ENCODE measurements at places on chromosomes 16 and 17.

DNA sequence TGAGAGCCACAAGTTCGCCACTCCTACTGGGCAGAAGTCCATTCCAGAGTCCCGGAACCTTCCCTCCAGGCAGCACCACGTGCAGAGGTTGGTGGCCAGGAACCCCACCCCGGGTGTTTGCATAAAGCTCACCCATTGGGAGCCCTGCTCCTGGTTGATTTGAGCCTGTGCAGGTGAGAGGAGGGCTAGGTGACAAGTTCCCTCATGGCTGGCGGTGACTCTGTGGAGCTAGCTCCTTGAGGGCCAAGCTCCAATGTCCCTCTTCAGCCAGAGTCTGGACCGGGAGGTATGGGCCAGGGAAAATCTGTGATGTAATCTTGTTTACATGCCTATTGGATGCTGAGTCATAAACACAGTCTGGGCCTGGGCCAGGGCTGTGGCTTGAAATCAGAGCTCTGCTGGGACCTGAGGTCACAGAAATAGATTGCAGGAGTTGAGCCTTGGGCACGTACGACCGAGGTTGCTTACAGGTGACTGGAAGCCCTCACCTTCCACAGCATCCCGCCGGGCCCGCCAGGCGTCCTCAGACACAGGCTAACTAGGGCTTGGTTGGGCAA is 118.9 kb downstream of the AATF start:
- DNase-seq = no peak

- DNase-seq = no peak
Observed at GRCh38 chr17:63075969-63076368, 109.9 kb downstream of the TANC2 start.

GRCh38 chr17:51668155-51668962 is 408.0 kb downstream of the UTP18 start:
- DNase-seq = no peak

GRCh38 chr17:45135978-45136791 is 698 bp downstream of the ACBD4 start:
- no peak for DNase-seq

DNA sequence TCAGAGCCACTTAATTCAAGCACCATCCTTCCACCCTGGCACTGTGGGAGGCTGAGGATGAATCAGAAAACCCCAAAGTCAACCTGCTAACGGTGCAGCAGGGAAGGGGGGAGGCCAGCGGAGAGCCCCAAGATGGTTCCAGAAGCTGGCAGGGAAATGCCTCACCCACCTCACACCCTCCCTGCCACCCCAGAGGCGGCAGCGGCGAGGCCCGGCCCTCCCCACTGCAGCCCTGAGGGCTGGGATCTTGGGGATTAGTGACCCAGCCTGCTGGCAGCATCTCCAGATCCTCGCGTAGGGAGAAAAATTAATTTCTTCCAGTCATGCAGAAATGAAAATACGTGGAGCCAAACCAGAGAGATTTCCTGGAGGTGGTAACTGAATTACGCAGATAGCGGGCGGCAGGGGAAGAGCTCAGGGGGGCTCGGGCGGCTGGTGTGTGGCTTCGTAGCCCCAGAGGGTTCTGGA is 38.2 kb downstream of the CBFA2T3 start:
- DNase-seq = no peak

DNA sequence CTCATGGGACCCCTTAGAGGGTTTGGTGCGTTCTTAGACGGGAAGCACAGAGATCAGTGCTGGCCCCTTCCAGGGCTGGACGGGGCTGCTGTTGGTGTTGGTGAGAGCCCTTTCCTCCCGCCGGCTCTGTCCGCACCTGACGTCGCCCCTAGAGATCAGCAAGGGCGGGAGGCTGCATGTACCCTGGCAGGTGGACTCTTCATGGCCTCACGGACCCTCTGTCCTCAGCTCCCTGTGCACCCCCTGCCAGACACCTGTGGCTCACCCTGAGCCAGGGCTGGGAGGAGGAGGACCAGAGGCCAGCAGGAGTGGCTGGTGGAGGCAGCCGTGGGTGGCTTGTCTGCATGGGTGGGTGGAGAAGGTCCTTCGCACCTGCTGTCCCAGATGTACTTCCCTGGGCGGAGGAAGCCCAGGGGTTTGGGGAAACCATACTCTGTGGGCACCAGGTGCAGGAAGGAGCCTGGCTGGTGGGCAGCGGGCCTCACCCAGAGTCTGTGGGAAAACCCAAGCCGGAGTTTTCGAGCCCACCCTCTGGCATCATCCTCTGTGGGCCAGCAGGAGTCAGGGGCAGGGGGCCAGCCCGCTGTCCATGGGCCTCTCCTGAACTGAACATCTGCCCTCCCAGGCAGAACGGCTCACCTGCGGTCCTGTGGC is 348.6 kb downstream of the SEC14L1 start:
- no peak for DNase-seq

GRCh38 chr16:27378871-27379481 is 23.0 kb upstream of the IL21R start:
- no peak for DNase-seq

- no peak for DNase-seq
Observed at GRCh38 chr16:31083081-31083480, 5.7 kb downstream of the PRSS53 start.

GRCh38 chr16:26058326-26058725 is 366.6 kb downstream of the HS3ST4 start:
- DNase-seq = no peak

- DNase-seq = no peak
Observed at GRCh38 chr16:61858988-61859387, 177.2 kb downstream of the CDH8 start.

- DNase-seq = no peak
Observed at GRCh38 chr17:51748749-51749604, 409.5 kb downstream of the CA10 start.

DNA sequence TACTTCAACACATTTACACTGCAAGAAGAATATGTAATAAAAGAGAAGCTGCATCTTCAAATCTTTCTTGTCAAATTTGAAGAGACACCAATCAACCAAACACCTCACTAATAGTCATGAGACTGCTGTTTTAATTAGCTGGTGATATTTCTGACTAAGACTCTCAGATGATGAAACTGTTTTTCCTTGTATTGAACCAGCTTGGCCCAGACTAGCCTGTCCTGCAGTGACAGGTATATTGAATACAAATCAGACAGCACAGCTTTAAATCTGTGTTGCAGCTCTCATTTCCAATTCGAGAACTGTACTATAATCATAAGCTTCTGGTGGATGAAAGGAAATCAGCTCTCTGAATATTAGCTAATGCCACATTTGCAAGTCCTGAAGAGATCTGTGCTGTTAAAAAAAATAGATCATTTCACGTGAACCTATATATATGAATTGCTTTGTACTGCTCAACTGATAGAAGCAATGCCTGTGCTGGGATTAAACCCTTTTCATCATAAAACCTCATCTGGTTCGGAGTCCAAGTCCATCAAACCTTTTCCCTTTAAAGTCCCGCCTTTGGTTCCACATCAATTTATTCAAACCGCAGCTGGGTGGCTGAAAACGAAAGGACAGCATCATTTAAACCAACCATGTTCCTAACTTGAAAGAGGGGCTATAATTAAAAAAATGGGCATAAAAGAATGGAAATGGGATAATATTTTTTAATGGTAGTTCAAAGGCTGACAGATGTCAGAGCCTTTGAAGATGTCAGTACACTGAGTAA is 306.2 kb downstream of the CEP112 start:
- no peak for DNase-seq

- DNase-seq = no peak
Observed at GRCh38 chr16:50735629-50736122, 6.2 kb upstream of the CYLD start.

GRCh38 chr17:50301891-50302584 is 27.8 kb downstream of the TMEM92 start:
- DNase-seq = no peak

DNA sequence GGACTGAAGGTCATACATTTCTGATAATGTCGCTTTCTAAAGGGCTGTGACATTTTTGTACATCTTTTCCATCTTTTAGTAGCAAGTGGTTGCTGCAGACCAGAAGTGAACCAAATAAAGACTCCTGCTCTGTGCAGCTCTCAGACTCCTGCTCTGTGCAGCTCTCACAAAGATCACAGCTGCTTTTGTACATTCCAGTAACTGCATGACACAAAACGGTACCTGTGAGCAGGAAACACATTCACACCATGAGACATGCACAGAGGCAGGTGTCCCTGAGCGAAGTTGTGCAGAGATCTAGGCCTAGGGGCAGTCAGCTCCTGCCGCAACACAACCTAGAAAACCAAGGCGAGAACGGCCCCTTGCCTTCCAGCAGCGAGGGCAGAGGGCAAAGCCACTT is 67.5 kb downstream of the KLHDC4 start:
- no peak for DNase-seq

GRCh38 chr17:7045492-7046126 is 1.7 kb upstream of the SLC16A11 start:
- no peak for DNase-seq

DNA sequence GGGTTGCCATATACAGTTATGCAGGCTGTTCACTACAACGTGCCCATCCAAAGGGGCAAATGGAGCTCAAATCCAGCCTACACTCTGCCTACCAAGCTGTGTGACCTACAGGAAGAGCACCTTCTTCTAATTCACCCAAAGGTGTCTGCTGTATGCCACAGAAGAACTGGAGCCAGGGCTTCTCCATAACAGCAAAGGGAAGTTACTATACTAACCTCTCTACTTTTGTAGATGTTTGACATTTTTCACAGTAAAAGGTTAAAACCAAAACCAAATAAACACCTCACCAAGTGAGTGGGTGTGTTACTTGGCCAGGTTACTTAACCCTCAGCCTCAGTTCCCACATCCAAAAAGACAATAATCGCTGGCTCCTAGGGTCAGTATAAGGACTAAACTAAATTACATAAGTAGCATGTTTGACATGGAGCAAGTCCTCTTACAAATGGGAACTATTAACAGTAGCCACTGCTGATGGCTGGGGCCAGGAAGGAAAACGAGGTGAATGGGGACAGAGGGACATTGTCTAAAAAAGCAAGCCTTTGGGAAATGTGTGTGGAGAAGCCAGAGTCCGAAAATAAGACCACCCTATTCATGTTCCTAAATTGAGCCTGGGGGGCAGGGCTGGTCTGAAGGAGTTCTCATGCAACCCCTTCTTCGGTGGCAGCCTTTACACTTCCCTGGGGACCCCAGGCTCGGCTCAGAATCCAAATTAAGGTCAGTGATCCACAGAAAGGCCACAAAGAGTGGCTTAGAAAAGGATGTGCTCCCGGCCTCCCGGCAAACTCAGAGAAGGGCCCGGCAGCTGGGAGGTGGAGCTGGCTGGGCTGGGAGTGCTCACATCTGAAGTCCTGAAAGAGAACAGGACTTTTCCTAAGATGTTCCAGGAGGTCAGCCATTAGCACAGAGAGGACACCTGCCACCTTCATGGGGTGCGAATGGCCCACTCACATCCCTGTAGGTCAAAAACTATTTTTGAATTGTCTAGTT is 13.5 kb downstream of the CUEDC1 start:
- no peak for DNase-seq

- DNase-seq = no peak
Observed at GRCh38 chr16:894841-895240, 75.9 kb downstream of the LMF1 start.

DNA sequence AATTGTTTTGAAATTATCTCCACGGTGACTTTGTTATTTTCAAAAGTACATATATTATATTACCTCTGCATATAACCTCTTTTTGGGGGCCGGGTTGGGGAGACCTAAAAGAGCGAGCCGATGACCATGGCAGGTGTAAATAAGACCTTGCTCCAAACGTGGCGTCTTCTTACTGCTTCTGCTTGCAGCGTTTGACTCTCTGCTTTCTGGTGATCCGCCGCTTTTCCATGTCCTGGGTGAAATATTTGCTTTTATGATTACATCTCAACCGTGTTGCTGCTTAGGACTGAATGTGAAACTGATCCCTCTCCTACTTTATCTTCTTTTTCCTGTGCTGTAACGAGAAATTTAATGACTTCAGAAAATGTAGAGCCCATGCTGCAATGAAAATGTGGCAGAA is 18.1 kb downstream of the ATMIN start:
- no peak for DNase-seq

- DNase-seq = no peak
Observed at GRCh38 chr17:4520894-4521600, 22.4 kb downstream of the SPNS2 start.

- no peak for DNase-seq
Observed at GRCh38 chr16:67760206-67760955, 41.3 kb upstream of the GFOD2 start.

DNA sequence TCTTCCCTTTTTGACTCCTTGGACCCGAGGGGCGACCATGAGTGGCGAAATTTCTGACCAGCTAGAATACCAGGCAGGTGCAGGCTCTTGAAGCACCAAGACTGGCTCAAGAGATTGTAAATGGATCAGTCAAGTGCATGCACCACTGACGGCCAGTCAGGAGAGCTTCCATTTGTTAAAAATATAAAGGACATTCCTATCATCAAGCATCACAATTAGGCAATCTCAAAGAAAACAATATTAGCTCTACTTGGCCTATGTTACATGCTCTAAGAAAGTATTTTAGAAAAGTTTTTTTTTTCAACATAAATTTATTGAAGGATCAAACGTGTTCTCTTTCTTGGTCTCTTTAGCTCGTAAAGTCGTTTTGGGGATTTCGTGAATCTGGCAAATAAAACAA is 1.5 kb upstream of the PRKCA start:
- no peak for DNase-seq

GRCh38 chr17:40932608-40933007 is 4.8 kb downstream of the KRT23 start:
- no peak for DNase-seq

- no peak for DNase-seq
Observed at GRCh38 chr16:11418506-11418905, 73.2 kb downstream of the RMI2 start.

GRCh38 chr17:32586666-32587065 is 99.9 kb downstream of the CDK5R1 start:
- no peak for DNase-seq

- DNase-seq = no peak
Observed at GRCh38 chr16:13426736-13427135, 493.2 kb upstream of the ERCC4 start.

GRCh38 chr16:83351846-83352245 is 455.9 kb upstream of the HSBP1 start:
- DNase-seq = no peak

DNA sequence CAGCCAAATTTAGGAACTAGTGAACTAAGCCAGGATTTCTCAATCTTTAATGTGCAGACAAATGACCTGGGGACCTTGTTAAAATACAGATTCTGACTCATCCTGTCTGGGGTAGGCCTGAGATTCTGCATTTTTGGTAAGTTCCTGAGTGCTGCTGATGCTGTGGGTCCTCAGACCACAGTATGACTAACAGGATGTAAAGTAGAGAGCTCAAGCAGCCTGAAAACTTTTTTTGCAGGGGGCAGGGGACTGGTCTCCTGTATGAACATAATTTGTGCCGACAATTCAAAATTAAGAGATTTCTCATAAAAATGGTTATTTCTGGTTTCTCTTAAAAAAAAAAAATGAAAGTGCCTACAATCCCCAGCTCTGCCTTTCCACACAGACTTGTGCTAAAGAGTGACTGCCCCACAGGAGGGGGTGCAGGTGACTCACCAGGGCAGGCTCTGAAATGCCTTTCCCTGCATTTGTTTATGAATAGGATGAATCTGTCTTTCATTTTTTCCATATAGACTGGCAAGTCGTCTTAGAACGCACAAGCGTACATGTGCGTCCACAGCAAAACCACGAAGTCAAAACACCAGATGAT is 271.5 kb downstream of the PHKB start:
- DNase-seq = no peak

GRCh38 chr17:27906226-27906580 is 13.0 kb upstream of the LYRM9 start:
- DNase-seq = no peak

All from stimulated activated CD4-positive, alpha-beta T cell treated with anti-CD3 and anti-CD28 coated beads, Interleukin-1b, Interleukin-23, amount 100 ng/mL, for 1 hour (primary cell).